ENCODE measurements at places on chromosomes 1 and 21.

- DNase-seq, result no peak
These were observed at the start of gene KCTD3 for GRCh38 chr1:215566556-215567490. KCTD3 (plus strand) TSS chr1:215567304; CDS start chr1:215567686, 382 bp downstream.

GRCh38 chr1:244804841-244805240 is 30.6 kb upstream of the COX20 start:
- no peak for DNase-seq

GRCh38 chr21:35135481-35135880 is 86.4 kb upstream of the RUNX1 start:
- no peak for DNase-seq

DNA sequence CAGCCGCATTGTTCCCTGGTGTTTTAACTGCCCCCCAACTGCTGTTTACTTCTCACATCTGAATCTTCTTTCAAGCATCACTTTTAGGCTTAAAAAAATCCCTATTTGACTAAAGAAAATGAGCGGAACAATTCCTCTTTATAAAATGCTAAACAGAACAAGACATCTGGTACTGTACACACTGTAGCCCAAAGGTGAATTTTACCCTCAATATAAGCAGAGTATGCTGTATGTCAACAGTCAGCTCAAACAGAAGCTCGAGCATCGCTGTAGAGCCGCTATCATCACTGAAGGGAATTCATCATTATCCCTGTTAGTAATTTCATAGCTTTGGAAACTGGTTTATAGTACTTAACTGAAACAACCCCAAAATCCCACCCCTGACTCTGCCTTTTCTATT is 85.3 kb downstream of the LRRC8D start:
- DNase-seq, result no peak

GRCh38 chr1:76250271-76250670 is 175.7 kb downstream of the ST6GALNAC3 start:
- DNase-seq, result no peak

DNA sequence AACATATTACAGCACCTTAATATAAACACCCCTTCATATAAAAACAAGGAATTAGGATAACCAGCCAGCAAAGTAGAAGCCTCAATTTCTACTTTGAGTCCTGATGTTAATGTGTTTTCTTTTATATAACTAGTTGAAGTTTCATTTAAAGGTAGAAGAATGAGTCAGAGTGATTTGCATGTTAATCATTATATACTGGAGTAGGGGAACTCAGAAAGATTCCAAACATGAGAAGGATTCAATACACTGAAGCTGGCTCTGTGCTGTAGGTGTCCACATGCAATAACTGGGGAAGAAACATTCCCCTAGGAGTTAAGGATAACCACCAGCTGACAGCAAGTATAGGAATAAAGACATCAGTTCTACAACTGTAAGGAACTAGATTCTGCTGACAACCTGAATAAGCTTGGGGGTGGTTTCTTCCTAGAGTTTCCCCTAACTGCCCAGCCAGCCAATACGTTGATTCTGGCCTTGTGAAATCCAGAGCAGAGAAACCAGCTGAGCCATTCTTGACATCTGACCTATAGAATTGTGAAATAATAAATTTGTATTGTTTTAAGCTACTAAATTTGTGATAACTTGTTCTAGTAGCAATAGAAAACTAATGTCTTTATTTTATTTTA is 33.4 kb upstream of the RNPC3 start:
- DNase-seq, result no peak

DNA sequence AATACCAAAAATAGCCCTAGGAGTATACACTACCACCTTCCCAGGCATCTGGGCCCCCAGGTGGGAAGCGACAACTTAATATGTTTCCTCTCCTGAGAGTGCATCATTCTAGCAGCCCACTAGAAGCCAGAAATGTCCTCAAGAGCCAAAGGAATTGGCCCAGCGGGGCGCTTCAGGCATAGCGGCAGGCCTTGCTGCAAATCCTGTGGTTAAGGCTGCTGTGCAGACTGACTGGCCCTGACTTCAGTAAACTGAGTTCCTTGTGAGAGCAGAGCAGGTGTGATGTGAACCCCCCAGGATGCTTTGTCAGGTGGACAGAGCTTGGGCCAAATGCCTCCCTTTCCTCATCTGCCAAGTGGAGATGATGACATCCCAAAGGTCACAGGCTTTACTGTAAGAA is 29.7 kb upstream of the LDLRAP1 start:
- DNase-seq, result no peak

DNA sequence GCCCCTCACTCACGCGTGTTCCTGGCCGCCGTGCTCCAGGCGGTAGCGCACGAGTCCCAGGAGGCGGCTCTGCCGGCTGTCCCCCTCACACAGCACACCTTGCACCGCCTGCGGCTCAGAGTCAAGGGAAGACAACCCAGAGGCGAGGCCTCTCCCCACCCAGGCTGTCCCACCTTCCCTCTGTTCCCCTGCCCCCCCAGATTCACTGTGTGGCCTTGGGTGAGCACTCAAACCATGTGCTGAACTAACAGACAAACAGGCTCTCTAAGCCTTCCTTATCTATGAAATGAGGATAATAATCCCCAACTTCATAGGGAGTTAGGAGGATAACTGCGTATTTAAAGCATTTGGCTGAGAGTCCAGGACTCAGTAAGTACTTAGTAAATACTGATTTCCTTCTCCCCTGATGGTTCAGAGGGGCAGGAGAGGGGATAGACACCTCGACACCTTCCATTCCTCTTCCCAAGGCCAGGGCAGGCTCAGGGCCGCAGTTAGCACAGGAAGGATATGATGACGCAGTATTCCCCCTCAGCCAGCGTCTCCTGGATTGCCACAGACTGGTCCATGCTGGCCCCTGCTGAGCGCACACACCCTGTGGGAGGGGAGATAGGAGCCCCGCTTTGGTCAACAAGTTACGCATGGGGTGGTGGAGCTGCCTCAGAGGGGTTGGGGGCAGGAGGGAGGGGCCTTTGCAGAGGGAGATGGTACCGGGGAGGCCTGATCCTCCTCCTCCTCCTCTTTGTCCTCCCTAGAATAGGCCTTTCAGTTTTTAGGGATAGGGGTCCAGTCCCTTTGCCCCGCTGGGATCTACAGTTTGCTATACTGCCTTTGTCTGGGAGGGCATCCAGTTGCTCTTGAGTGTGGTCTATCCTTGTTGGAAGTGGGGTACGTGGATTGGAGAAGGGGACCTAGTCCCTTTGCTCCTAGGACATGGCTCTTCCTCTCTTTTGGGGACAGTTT is 830 bp downstream of the INPP5B start:
- DNase-seq, result no peak

DNA sequence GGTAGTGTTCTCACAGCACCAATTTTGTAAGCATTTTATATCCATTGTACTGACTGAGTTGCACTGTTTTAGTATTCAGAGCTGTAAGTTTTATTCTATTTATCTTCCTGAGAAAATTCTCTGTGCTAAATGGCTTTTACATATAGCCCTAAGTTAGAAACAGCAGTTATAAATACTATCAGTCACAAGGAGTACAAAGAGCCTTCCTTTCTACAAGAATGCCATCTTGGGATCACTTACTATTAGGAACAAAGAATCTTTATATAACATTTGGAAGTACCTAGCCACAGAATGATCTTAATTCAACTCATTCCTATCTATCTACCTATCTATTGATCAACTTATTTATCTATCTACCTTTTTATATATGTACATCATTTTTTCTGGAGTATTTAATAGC is 423.9 kb upstream of the RGS18 start:
- no peak for DNase-seq

DNA sequence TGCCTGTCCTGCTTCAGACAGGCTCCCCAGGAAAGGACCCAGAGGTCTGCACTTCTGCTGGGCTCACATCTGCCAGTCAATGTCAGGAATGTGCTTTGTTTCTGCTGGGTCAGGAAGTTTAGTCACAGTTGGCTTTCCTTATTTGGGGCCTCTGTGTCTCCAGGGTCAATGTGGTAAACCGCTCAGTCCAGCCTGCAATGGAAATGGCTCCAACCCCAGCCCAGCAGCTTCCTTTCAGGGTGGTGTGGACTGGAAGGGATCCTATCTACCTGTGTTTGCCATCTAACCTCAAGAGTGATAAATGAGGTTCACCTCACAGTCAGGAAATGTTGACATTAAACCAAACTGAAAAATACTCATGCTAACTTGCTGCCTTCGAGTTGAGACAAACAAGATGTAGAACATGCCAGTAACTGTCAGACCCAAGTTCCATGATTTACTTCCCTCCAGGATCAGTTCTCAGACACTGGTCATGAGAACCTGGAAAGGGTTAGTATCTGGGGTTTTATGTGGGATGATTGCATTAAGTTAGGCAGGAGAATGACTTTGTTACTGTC is 20.3 kb downstream of the ENO1 start:
- no peak for DNase-seq

DNA sequence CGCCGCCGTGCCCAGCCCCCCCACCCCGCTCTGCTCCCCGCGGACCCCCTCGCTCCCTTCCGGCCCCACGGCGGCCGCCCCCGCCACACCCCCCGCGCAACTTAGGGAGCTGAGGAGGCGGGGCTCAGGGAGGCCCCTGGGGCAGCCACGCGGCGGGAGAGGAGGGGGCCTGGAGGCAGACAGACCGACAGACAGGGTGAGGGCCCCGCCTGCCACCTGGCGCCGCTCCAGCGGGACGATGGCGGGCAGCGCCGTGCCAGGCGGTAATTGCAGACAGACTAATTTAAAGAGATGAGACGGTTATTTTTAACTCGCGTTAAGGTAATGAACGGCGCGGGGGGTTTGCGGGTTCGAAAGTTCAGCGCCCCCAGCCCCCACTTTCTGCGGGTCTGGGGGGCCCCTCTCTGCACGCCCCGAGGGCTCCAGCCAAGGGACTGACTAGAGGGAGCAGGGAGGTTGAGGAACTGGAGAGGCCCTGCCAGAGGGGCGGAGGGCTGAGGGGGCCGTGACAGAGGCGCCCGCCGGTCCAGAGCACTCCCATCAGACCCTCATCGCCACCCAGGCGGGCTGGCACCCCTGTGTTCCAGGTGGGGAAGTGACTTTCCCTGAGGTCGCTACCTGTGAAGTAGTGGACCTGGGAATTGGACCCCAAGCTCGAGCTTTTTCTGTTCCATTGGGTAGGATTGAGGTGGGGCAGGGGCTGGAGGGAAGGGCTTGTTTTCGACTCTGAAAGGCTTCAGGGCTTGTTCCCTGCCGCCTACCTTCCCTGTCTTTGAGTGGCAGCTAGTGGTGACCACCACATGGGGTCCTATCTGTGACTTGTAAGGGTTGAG is 5.4 kb downstream of the FOXO6 start:
- DNase-seq, result peak; percentile 8

DNA sequence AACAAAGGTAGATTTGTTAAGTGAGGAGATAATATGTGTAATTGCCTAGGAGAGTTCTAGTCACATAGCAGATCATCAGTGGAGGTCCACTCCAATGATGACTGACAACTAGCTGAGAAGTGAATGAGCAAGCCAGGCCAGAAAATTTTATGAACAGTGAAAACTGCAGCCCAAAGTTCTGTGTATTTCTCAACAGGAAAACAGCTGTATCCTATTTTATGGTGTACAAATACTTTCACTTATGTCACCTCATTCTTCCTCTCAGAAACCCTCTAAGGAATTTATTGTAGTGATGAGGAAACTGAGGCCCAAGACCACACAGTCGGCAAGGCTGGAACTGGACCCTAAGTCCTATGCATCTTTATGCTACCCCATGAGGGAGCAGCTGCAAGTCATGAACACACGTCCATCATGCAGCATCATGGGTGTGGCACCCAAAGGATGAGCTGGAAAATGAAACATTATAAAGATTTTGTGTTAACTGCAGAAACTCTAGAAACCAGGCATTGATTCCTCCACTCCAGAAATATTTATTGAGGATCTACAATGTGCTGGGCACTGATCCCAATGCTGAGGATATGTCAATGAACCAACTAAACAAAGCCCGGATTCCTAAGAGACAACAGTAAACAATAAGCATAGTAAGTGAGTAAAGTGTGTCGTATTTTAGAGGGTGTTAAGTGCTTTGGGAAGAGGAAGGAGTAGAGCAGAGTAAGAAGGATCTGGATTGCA is 99.5 kb upstream of the DUSP10 start:
- no peak for DNase-seq

DNA sequence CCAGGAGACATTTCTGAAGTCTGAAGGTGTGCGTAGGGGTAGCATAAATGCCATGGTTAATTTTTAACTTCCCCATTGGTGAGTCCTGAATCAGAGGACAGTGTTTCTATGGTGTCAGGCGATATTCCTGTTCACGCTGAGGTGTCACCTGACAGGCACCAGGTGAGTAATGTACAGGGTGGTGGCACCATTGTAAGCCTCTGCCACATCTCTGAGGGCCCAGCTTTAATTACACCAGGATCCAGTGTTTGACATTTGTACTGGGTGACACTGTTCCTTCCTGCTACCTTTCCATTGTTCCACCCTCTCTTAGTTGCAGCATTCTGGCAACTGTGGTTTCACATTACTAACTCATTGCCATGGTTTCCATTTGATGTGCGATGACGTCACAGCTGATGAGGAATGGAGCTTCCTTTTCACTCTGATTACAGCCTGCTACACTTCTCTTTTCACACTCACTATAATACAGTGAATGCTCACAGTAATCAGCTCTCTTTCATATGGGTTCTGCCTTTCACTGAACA is 40.6 kb upstream of the MARK1 start:
- no peak for DNase-seq

GRCh38 chr1:27504588-27505419 is 14.8 kb upstream of the WASF2 start:
- DNase-seq, result no peak

DNA sequence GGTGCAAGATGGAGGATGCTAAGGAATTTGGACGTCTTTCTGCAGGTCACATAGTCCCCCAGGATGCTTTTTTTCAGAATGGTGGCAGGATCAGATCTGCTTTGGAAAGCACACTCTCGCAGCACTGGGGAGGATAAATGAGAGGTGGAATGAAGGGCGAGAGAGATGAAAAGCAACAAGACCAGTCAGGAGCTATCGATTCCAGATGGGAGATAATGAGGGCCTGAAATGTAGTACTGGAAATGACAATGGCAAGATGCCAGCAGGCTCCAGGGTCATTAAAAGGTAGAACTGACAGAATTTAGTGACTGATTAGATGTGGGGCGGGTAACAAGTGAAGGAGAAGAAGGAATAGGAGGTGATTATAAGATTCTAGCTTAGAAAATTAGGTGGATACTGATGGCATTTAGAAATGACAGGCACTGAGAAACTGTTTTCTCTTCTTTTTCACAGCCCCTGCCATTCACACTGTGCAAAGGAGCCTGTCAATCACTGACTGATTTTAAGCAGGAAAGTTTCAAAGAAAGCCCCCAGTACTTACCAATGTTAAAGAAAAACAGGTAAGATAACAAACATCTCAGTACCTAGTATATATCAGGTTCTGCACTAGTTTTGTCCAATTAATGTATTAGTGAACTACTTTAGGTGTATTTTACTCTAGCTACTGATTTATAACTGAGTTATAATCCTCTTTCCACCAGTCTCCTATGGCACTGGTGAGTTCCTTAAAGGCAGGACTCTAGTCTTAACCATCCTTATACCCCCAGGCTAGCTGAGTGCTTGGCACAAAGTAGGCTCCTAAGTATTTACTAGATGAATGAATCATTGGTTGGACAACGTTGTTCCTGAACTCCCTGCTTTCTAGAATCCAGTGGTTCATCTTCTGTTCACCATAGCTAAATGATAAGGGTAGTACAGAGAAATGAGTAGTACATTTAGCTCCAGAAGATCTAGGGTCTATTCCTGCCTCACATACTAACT is 9.2 kb downstream of the PIGM start:
- no peak for DNase-seq

Measured in stimulated activated CD8-positive, alpha-beta memory T cell treated with anti-CD3 and anti-CD28 coated beads, Interleukin-7, amount 100 ng/mL, for 1 hour (primary cell).